ENCODE measurements at places on chromosomes 4 and X.

DNA sequence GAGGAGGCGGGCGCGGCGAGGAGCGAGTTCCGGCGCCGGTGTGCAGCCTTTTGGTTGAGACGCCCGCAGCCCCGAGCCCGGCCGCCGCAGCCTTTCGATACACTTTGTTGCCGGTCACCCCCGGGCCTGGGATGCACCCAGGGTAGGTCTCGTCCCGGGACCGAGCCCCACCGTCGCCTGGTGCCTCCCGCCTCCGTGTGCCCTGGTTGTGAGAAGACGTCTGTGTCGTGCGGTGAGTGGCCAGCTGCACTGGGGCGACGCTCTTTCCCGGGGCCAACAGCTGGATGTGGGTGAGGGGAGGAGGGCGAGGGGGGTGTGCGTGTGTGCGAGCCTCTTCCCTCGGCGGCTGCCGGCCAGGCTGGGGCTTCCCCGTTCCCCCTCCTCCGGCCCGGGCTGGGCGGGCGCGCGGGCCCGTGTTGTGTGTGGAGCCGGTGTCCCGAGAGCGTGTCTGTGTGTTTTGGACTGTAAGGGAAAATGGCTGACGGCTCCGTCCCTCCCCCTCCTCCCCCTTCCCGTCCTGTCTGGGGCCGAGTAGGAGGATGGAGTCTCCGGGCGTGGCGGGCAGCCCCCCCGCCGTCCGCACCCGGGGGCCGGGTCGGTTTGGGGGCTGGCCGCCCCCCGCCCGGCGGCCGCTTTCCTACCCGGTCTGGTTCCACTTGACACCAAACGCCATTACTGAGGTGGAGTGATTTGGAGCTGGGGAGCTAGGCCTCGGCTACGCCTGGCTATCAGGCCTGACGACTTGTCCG, 807 bp downstream of the USP9X start:
- DNase-seq, result peak; percentile 32

DNA sequence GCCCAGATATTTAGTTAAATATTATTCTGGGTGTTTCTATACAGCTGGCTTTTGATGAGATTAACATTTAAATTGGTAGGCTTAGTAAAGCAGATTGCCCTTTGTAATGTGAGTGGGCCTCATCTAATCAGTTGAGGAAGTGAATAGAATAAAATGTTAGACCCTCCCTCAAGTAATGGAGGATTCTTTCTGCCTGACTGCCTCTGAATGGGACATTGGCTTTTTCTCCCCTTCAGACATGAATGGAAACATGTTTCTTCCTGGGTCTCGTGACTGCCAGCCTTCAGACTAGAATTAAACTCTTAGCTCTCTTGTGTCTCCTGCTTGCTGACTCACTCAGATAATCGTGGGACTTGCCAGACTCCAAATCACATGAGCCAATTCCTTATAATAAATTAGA, 266.7 kb downstream of the INPP4B start:
- DNase-seq, result no peak

- peak; percentile 26 for DNase-seq
Observed at GRCh38 chr4:51842167-51842553, 793 bp upstream of the DCUN1D4 start.

- no peak for DNase-seq
Observed at GRCh38 chrX:9596837-9597236, 132.0 kb downstream of the TBL1X start.

- DNase-seq, result no peak
Observed at GRCh38 chrX:107704181-107704580, 71.4 kb downstream of the TSC22D3 start.

- DNase-seq, result no peak
Observed at GRCh38 chr4:24971192-24971591, 58.4 kb upstream of the CCDC149 start.

DNA sequence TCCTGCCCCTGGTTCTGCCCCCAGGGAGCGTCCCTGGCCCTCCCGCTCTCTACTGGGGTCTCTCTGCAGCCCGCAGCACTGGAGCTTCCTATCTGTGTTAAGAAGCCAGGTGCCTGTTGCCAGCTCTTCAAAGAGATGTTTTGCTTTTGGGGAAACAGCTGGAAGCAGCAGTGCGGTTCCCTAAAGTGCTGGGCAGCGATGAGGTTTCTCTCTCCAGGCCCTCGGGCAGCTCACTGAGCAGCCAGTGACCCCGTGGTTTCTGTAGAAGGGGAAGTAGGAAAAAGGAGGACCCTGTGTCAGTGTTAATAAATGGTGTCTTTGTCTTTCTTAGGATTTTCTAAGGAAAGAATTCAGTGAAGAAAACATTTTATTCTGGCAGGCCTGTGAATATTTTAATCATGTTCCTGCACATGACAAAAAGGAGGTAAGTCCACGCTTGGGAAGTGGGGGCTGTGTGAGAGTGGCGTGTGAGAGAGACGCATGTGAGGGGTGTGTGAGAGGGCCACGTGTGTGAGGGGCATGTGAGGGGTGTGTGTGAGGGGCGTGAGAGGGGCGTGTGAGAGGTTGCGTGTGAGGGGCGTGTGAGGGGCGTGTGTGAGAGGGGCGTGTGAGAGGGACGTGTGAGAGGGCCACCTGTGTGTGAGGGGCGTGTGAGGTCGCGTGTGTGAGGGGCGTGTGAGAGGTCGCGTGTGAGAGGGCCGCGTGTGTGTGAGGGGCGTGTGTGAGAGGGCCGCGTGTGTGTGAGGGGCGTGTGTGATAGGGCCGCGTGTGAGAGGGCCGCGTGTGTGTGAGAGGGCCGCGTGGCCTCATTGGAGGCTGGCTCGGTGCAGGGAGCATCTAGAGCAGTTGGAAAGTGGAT, 27.1 kb upstream of the HGFAC start:
- DNase-seq, result no peak

DNA sequence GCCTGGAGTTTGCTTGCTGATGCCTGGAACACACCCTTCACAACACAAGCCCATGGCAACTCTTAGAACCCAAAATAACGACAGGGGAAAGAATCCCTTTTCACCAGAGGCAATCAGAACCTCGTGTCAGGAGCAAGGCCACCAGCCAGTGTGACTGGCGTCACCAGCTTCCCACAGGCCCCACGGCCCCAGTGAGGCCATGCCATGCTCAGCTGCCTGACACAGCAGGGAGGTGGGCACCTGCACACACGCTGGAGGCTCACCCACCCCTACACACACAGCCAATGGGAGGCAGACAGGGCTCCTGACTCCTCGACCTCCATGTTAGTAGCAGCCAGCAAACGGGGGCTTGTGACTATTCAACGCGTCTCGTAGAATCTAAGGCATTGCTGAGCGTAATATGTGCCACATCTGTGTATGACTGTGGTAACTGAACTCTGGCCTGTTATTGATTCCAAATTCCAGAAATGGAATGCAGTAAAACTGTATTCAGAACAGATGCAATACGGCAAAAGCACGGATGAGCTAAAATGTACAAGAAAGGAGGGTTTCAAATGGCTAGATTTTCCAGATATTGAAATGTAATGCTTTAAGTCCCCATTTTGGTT, 28.5 kb downstream of the RNF212 start:
- DNase-seq, result no peak

GRCh38 chr4:175614890-175615289, 197.2 kb downstream of the GPM6A start:
- no peak for DNase-seq

GRCh38 chr4:139243448-139244365, 36.3 kb downstream of the MGARP start:
- peak; percentile 98 for DNase-seq

GRCh38 chrX:134670134-134670924, 12.1 kb upstream of the PLAC1 start:
- DNase-seq, result peak; percentile 95

- peak; percentile 82 for DNase-seq
Observed at GRCh38 chr4:129358571-129358970, 262.6 kb downstream of the C4orf33 start.

DNA sequence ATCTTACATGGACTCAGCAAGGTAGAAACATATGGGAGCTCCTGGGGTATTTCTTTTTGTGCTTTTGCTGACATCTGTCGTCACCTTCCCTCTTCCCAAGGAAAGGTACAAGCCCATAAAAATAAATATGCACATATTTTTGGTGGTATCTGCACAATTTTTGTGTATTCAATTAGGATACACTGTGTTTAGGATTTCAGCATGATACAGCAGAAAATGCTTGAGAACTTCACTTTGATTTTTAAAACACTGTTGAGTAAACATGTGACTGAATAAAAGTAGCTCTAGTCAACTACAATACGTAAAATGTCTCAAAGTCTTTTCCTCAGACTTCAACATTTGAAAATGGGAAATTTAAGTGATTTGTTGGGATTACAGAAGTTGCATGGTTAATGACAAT, 99.4 kb upstream of the SPANXC start:
- no peak for DNase-seq

DNA sequence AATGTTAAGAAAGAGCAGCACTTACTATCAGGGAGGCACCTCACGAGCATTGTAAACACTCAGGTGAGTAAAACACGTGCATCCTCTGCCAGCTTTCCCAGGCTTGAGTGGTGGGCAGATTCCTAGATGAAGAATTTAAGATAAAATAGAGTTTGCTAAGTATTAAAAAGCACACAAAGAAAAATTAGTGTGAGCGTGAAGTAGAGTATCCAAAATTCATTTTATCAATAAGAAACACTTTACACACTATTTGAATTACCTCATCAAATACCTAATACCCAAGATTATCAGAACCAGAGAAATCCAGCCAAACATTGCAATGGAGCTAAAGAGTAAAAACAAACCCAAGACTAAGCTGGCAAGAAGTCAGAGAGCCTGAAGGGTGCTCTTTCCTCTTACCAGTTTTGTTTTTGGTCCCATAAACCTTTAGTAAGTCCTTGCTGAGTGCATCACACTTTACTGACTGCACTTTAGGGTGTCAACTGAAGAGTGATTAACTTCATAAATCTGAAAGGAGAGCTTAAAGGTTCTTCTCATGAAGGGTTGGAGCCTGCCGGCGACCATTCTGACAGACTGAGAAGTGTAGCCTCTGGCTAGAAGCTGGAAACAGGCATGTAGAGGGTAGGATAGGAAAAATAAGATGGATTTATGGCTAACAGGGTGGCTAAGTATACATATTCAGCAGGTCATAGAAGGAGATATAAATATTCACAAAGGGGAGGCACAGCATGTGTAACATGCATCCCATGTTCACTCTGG, 151.1 kb downstream of the SLC7A11 start:
- DNase-seq, result no peak

GRCh38 chr4:158821228-158821971, 52.6 kb downstream of the FNIP2 start:
- DNase-seq, result no peak

DNA sequence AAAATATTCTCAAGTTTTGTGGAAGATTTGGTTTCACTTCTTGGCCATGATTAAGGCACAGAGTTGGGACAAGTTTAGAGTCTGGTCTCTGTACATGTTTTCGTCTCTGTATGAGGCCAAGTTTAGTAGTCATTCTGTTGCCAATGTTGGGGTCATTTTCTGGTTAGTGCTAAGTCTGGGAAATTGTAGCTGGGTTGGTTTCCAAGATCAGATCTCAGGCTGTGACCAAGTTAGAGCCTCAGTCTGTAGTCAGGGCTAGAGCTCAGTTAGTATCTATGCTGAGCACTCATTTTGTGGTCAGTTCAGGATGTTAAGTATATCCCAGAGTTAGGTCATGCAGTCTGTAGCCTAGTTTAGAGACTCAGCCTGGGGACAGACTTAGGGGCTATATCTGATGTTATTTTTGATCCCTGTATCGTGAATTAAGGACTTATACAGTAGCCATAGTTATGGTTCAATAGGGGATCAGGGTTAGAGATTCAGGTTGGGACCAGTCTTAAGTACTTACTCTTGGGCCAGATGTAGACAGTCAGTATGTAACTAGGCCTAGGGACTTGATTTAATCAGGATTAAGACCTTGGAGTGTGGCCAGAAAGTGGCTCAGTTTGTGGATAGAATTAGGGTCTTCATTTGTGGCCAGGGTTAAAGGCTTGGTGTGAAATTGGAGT, 6.6 kb upstream of the ENOX2 start:
- no peak for DNase-seq

- no peak for DNase-seq
Observed at GRCh38 chr4:152936446-152937335, 568 bp downstream of the FHDC1 start.

DNA sequence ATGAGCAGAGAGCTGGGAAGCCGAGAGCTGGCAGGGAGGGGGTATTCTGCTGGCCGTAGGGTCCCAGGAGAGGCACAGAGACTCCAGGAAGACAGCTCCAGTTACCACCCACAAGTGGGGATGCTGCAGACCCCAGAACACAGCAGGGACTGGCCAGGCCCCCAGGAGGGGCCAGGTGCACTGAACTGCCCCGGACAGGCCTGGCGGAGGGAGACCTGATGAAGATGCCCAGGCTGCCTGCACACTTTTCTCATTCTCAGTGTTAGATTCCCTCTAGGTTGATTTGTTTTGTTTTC, 110.8 kb downstream of the CPZ start:
- DNase-seq, result no peak

GRCh38 chr4:101289306-101289705, 58.0 kb downstream of the PPP3CA start:
- no peak for DNase-seq

Measured in fibroblast of skin of right quadriceps (primary cell).